ENCODE measurements at places on chromosomes 3 and 15. TPM values are rescaled to one million over a fixed set of nuclear protein-coding genes. Genes with fewer than 3 reads are reported as not detected.

PLXNA1 gene
- 53.0 TPM for total RNA-seq

KLHL40 gene
- total RNA-seq, result not detected

TRIM71 gene
- total RNA-seq, result 238 TPM

PIGBOS1 gene
- total RNA-seq, result 11.9 TPM

XCR1 gene
- total RNA-seq, result 0.02 TPM

MAP6D1 gene
- 6.3 TPM for total RNA-seq

CLEC3B gene
- 0.92 TPM for total RNA-seq

AP4E1 gene
- total RNA-seq, result 8.7 TPM

THPO gene
- 0.55 TPM for total RNA-seq

MORC1 gene
- not detected for total RNA-seq

MYO5C gene
- 22.5 TPM for total RNA-seq

IGF2BP2 gene
- 133 TPM for total RNA-seq

C3orf49 gene
- not detected for total RNA-seq

KIF23 gene
- 87.8 TPM for total RNA-seq

LSMEM2 gene
- total RNA-seq, result 0.57 TPM

ABHD17C gene
- total RNA-seq, result 29.0 TPM

CACNA2D3 gene
- 4.0 TPM for total RNA-seq

GUCA1C gene
- total RNA-seq, result not detected

ARL14 gene
- not detected for total RNA-seq

MEIS2 gene
- total RNA-seq, result 0.30 TPM

GABRB3 gene
- total RNA-seq, result 168 TPM

PLCD1 gene
- 32.6 TPM for total RNA-seq

PSMD6 gene
- 89.8 TPM for total RNA-seq

SUSD5 gene
- 1.6 TPM for total RNA-seq

ANXA2 gene
- total RNA-seq, result 152 TPM

ZBTB20 gene
- 1.5 TPM for total RNA-seq

PLEKHO2 gene
- total RNA-seq, result 21.9 TPM
